ENCODE measurements at places on chromosomes 16 and 17.

- no peak for DNase-seq
Measured at GRCh38 chr17:76419576-76420260, 33.2 kb downstream of the UBE2O start.

DNA sequence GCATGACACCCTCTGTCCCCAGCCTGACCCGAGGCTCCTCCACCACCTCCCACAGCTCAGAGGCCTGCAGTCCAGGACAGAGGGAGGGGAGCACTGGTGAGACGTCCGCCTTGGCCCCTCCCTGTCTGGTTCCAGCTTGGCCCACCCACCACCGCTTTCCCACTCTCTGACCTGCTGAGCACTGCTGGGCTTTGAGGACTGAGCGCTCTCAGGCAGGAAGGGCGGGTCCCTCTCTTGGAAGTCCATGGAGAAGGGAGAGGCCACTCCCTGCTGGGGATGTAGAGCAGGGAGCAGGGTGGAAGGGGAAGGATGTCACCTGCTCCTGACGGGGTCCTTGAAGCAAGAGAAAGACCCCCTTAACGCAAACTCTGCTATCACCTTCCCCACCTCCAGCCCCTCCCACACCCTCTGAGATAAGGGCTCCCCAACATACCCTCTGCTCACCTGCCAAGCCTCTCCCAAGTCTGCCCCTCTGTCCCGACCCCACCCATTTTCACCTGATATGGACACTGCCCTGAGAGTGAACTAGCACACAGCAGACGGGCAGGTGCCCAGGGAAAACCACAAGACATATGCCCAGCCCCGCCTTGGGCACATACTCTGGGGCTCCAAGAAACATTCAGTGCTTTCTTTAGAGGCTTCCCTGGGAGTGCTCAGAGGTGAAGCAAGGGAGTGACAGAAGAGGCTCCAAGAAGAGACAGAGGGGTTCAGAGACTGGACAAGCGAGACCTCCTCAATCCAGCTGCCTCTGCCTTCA, 1.4 kb downstream of the OSBPL7 start:
- DNase-seq: no peak

DNA sequence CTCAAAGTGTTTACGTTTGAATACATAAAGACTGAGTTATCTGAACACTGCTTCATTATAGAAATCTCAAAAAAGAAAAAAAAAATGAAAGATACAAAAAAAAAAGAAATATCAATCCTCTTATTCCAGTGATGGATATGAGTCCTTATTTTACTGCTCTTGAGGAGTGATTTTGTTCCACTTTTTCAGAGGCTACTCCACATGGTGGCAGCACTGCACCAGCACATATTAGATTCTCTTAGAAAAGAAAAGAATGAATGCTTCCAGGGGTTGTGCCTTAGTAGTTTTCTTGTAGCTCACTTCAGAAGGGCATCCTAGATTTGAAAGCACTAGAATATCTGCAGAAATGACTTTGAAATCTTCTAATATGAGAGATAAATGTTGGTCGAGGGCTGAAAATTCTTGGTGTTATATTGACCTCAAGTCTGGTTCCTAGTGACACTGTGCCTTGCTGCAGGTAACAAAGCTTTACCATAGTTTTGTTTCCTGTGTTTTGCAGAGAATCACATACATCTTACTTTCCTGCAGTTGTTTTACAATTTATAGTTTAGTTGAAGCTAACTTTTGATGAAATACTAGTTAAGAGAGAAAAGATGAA, 25.9 kb downstream of the AP2B1 start:
- DNase-seq: peak; percentile 75

GRCh38 chr16:90046122-90046970, 27.1 kb upstream of the DBNDD1 start:
- DNase-seq: peak; percentile 62

DNA sequence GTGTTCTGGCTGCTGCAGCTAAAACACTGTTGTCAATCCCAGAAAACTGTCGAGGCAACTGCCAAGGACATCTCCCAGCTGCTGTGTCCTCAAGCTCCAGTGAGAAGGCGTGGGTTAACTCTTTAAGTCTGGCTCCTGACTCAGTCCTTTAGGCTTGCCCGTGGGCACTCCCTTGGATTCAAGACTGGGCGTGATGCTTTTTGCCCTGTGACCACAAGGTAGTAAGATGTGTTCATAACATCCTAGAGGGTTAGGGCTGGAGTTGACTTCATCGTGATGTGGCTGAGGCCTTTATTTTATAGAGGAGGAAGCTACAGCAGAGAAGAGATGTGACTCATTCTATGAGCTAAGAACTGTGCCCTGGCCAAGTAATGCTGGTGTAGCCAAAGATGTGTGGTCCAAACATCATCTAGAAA, 50.9 kb upstream of the TEKT3 start:
- no peak for DNase-seq

- DNase-seq: no peak
Measured at GRCh38 chr16:50273888-50274325, 7.6 kb downstream of the ADCY7 start.

- DNase-seq: no peak
Measured at GRCh38 chr17:27407916-27408864, 48.1 kb upstream of the KSR1 start.

GRCh38 chr17:63998050-63998720, at the start of gene PRR29:
PRR29 (plus strand) TSS chr17:63998351; CDS start chr17:63998365, 14 bp downstream.
- peak; percentile 83 for DNase-seq

- peak; percentile 10 for DNase-seq
Measured at GRCh38 chr17:60908324-60908723, 230.7 kb downstream of the BCAS3 start.

- DNase-seq: no peak
Measured at GRCh38 chr17:35540589-35541404, 3.3 kb upstream of the SLFN12L start.

DNA sequence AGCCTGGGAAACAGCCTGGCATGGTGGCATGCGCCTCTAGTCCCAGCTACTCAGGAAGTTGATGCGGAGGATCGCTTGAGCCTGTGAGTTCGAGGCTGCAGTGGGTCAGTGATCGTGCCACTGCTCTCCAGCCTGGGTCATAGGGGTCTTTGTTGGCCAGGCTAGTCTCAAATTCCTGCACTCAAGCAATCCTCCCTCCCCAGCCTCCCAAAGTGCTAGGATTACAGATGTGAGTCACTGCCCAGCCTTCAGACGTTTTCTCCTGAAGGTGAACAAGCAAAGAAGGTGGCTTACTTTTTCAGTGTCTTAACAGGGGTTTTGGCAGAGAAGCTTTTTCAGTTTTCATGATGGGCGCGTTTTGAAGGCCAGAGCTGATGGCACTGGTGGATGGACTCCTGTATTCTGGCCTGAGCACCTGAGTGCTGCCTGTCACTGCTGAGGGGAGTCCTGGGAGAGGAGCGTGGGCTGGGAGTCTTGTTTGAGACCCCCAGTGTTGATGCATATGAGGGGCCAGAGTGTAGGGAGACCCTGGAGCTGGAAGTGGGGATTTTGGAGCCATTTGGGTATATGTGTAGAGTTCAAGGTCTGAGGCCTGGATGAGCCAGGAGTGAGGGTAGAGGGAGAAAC, 41.4 kb downstream of the FOXK2 start:
- DNase-seq: no peak

All from NCI-H1417 (cell line).